ENCODE measurements at places on chromosomes 7 and 10.
A peak's percentile ranks its signal among the peaks of the same experiment; 100 is the strongest.

DNA sequence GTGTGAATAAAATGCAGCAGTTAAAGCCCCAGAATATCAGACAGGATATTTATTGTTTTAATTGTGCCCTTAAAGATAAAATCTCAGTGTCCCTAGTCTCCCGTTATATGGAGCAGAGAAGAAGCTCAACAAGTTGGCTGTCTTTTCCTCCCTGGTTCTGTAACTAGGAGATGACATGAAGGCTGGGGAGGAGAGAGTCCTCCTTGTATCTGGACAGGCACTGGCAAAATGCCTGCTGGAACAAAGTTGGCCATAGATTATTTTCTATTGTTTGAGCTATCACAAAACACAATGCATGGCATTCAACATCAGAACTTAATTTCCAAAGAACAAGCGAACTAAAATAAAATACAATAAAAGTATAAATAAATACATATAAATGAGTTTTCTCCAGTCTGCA, 694.9 kb upstream of the KCND2 start:
- DNase-seq = no peak

- no peak for DNase-seq
Measured at GRCh38 chr10:4053940-4054339, 268.9 kb upstream of the KLF6 start.

- no peak for DNase-seq
Measured at GRCh38 chr10:10778959-10779358, 238.7 kb upstream of the CELF2 start.

- no peak for DNase-seq
Measured at GRCh38 chr10:121231079-121231478, 367.2 kb downstream of the FGFR2 start.

- DNase-seq = no peak
Measured at GRCh38 chr10:114061789-114062188, 18.1 kb downstream of the ADRB1 start.

DNA sequence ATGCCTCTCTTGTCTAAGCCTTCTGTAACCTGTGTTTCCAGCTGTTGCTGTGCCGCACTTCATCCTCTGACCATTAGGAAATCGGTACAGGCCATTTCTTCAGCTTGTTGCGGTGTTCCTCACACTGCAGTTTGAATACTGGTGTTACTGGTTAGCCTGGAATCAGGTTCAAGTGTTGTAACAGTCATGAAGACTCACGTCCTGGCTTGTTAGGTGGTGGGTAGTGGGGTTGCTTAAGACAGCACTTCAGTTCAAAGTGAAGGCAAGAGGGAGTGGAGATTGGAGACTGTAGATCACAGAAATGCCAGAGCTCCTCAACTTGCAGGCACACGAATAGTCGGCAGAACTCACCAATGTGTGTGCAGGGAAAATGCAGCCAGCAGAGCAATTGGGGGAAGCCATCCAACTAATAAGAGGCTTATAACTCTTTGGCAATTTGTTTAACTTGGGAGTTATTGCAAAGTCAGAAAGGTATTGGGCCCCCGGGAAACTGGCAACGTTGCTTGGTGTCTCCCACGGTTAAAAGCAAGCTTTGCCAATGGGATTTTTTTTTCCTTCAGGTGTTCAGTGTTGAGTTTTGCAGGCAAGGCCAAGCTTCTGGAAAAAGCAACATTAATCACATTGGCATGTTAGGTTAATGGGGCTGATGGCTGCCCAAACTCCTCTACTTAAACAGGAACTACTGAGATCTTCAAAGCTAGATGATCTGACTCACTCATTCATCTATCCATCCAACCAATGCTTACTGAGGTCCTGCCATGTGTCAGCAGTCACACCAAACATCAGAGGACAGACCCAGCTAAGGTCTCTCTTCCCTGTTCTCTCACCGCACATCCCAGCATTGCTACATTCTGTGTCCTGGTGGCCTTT, 380.9 kb downstream of the GATA3 start:
- DNase-seq = no peak

DNA sequence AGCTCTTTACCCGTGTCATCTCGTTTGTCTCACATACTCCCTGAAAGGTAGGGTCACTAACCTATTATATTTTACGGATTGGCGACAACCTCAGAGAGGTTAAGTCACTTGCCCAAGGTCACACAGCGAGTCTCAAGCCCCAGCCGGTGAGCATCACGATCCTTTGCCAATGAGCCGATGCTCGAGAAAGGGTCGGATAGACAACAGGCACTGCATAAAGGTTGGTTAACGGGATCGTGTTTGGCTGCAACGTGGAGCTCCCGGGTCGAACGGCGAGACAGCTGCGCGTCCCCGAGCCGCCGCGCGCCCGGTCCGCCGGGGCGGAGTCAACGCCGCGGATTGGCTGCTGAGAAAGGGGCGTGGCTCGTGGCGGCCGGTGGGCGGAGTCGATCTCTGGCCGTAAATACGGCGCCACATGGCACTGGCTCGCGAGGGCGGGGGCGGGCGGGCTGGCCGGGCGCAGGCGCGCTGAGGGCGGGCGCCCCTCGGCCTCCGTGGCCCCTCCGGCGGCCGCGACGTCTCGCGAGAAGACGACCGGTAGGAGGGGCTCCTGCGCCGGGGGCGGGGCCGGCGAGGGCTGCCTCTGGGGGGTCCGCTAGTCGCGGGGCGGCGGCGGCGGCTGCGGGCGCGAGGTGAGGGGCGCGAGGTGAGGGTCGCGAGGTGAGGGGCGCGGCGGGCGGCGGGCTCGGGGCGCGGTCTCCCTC, at the start of gene CHST12:
Gene CHST12, plus strand, starts transcription at position 598 of the 704 bp plus-strand sequence. CDS start 29,029 bp downstream, outside the sequence.
- DNase-seq = peak; percentile 81

GRCh38 chr10:10092581-10092980, 925.1 kb upstream of the CELF2 start:
- no peak for DNase-seq

DNA sequence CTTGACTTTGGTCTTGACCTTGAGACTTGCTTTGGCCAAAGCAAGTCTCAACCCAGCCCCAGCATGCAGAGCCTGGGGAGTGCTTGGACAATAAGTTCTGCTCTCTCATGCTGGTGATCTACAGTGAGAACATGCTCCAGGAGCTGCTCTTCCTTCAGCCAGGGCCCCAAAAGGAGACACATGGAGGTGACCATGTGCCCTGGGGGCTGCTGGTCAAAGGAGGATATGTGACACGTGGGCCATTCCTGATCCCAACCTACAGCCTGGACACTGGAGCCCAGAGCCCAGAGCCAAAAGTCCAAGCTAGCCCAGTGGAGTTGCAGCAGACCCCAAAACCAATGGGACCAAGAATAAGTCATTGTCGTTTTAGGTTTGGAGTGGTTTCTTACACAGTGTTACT, 78.2 kb upstream of the CHST15 start:
- DNase-seq = no peak

DNA sequence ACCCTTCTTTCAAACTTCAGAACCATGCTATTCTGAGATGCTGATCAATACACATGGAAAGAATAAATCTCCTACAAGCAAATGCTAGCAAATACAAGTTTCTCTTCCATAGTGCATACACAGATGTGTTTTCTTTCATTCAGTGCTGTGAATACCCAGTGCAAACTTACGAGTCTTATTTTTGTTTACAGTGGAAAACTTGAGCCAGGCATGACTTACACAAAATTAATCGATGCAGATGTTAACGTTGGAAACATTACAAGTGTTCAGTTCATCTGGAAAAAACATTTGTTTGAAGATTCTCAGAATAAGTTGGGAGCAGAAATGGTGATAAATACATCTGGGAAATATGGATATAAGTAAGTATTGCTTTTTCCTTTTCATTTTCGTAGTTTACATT, 48.8 kb downstream of the PNLIPRP3 start:
- DNase-seq = no peak

- DNase-seq = no peak
Measured at GRCh38 chr10:93267521-93267920, 193.8 kb downstream of the CYP26A1 start.

All from stimulated activated CD4-positive, alpha-beta T cell treated with anti-CD3 and anti-CD28 coated beads, Interleukin-1b, Interleukin-23, amount 100 ng/mL, for 1 hour (primary cell).